Naive B cell (primary cell): ENCODE measurements at places on chromosomes 4 and X.
A peak's percentile ranks its signal among the peaks of the same experiment; 100 is the strongest.

- no peak for DNase-seq
Measured at GRCh38 chr4:51845711-51846110, 2.8 kb downstream of the DCUN1D4 start.

GRCh38 chr4:119697887-119698393 lies 69.3 kb upstream of the PDE5A start:
- DNase-seq = no peak

GRCh38 chr4:9904976-9905587 lies 116.2 kb downstream of the SLC2A9 start:
- no peak for DNase-seq

DNA sequence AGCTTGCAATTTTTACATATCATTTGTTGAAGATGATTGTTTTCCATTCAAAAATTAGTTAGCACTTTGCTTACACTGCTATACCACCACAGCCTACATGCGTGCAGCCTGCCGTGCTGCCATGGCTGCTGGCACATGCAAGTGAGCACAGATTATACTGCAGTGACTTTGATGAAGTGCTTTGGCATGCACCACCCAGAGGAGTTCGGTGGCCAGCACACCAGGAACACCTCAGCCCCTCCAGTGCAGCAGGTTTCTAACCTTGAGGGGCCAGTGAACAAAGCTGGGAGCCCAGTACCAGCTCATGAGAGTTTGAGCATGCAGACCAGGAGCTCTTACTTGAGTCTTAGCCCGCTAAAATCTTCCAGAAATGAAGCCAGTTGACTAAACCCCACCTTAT lies 431.5 kb downstream of the DACH2 start:
- DNase-seq = no peak

- DNase-seq = no peak
Measured at GRCh38 chr4:19193274-19193981, 1058.3 kb upstream of the SLIT2 start.

- DNase-seq = no peak
Measured at GRCh38 chr4:52868133-52868532, 6.0 kb downstream of the RASL11B start.

DNA sequence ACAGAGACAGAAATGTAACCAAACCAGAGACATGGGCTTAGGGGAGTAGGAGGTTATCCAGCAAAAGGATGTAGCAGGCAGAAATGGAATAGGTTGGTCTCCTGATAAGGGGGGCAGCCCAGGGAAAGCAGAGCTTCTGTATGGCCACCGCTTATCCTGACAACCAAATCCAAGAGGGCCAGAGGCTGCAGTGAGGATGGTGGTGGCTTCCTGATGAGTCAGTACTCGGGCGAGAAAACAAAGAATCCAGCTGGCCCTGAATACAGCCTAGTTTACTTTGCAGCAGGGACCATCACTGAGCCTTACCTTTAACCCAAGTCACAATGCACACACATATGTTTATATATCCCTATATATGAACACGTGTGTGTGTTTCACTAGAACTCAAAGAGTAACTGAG lies 129.7 kb upstream of the FTHL17 start:
- no peak for DNase-seq

- DNase-seq = no peak
Measured at GRCh38 chr4:151048913-151049312, 33.8 kb upstream of the LRBA start.

DNA sequence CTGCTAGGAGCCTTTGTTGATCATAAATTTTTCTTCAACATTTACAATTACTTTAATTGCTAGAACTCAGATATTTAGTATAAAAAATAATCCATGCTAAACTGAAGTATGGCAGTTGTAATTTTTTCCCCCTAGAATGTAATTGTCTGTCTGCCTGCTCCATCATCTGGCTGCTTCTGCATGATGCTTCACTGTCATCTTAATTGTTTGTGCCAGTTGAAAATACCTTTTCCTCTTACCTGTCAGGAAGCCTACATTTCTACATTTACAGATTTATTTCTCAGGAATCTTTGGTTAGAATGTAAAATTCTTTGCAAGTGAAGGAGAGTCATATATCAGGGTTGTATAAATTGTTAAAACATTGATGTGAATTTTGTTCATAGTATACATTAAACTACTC lies 348.6 kb downstream of the GRXCR1 start:
- no peak for DNase-seq

- DNase-seq = no peak
Measured at GRCh38 chr4:117334451-117335188, 249.2 kb upstream of the TRAM1L1 start.

GRCh38 chr4:87093443-87094123 lies 126.8 kb downstream of the KLHL8 start:
- DNase-seq = peak; percentile 58

DNA sequence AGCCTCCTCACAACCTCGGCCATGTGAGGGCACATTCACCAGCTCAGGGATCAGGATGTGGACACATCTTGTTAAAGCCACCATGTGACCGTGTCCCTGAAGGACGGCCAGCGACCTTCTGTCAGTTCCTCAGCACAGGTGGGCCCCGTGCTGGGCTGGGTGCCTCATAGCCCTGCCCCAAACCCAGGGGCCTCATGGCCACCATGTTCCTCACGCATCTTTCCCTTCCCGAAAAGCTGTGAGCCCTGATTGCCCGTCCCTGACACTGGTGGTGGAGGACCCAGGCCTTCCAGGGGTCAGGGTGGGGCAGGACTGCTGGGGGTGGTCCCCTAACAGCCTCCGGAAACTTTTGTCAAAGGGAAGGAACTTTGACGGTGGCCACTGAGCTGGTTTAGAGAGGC lies 60.1 kb upstream of the ADRA2C start:
- no peak for DNase-seq

GRCh38 chr4:181261279-181261678 lies 981.9 kb upstream of the TENM3 start:
- DNase-seq = no peak

DNA sequence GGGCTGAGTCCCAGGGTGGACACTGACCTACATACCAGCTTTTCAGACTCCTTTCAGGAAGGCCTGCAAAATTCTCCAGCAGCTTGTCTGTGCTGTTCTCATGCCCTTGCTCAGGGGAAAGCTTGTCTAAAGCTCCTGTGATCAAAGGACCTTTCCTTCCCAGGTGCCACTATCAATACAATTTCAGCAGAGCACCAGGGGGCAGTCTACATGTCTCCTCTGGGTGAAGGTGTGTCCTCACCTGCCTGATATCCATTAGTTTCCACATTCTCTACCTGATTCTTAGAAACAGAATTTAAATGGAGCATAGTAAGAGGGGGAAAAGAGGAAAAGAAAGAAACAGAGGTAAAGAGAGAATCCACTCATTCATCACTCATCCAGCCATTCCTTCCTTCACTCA lies 114.2 kb downstream of the PPARGC1A start:
- no peak for DNase-seq

GRCh38 chr4:3082925-3083515 lies 8.5 kb downstream of the HTT start:
- no peak for DNase-seq

- no peak for DNase-seq
Measured at GRCh38 chr4:36341936-36342335, 60.5 kb downstream of the DTHD1 start.

DNA sequence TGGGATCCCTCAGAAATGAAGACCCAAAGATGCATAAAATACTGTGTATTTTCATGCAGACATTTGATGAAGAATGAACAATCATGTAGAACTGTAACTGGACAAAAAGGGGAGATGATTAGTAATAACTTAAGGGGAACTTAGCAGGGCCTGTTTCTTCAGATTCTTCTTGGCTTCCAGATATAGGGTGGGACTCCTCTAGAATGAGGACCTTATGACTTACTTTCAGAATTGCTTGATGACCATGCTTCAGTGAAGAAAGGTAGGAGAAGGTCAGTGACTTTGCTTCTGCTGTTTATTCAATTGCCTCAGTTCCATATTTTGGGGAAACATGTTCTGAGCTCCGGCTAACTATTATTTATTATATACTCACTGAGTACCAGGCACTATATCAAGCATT lies 580.8 kb downstream of the CENPC start:
- DNase-seq = no peak

- DNase-seq = no peak
Measured at GRCh38 chr4:71584585-71584984, 199.3 kb downstream of the GC start.

DNA sequence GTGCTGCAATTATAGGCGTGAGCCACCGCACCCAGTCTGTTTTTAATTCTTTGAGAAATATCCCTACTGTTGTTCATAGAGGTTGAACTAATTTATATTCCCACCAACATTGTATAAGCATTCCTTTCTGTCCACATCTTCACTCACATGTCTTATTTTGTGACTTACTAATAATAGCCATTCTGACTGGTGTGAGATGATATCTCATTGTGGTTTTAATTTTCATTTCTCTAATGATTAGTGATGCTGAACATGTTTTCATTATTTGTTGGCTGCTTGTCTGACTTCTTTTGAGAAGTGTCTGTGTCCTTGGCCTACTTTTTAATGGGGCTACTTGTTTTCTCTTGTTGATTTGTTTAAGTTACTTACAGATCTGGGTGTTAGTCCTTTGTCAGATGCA lies 310.9 kb upstream of the MAOA start:
- no peak for DNase-seq

GRCh38 chrX:53223955-53224859 lies 800 bp downstream of the KDM5C start:
- DNase-seq = no peak

GRCh38 chr4:152723236-152723635 lies 43.4 kb upstream of the TMEM154 start:
- DNase-seq = no peak

DNA sequence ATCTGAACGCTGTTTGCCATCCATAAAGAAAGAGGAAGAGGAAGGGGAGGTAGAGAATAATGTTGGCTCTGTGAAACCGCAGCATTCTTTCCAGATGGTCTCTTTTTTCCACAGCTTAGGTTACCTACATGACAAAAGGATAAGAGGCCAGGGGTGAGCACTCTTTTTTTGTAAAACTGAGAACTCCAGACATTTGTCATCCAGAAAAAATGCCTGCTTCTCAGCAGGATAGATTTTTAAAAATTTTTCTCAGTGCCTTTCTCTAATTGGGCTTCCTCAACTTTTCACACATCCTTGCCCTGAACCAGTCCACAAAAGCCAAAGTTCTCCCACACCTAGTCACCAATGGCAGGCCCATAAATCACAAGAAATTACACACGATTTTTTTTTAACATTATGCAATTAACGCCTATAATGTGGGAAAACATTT lies 158.1 kb upstream of the TENM3 start:
- no peak for DNase-seq

DNA sequence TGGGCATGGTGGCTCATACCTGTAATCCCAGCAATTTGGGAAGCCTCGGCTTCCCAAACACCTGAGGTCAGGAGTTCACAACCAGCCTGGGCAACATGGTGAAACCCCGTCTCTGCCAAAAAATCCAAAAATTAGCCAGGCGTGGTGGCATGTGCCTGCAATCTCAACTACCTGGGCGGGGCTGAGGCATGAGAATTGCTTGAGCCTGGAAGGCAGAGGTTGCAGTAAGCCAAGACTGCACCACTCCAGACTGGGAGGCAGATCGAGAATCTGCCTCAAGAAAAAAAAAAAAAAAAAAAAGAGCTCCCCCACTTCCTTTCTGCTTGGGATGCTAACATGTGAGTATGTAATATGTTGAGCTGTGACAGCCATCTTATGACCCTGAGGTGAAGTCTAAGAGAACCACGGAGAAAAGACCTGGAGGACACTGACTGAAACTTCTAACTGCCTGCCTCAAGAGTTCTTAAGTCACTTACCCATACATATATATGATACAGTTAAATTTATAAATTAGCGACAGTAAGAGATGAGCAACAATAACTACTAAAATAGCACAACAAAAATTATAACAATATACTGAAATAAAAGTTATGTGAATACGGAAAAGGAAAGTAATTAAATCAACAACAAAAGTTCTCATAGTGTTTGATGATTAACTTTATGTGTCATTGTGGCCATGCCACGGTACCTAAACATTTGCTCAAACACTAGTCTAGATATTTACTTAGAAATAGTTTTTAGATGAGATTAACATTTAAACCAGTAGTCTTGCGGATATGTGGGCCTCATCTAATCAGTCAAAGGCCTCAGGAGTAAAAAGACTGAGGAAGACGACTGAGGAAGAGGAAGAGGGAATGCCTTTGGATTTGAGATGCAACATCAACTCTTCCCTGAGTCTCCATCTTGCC lies 178.3 kb downstream of the OPHN1 start:
- no peak for DNase-seq

GRCh38 chrX:101655534-101655933 lies 4.1 kb downstream of the ARMCX2 start:
- no peak for DNase-seq
